ENCODE measurements at places on chromosomes 12 and 14.

DNA sequence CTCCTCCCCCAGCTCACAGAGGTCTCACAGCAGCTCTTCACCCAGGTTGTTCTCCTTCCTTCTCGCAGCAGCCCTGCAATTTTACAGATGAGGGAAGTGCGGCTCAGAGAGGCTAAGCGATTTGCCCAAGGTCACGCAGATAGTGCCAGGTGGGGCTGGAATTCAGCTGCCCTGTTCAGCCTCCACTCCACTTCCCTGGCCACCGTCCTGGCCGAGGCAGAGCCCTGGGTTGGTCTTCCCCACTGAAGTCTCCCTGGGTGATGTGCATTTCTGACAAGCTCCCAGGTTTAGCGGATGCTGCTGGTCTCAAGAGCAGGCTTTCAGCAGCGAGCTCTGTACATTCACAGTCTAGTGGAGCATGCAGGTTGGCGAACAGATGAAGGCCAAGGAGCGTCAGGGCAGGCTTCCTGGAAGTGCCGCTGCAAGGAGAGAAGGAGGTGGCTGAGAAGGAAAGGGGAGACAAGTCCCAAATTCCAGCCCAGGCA lies 28.9 kb upstream of the EML1 start:
- no peak for DNase-seq

GRCh38 chr14:27067961-27068360 lies 470.1 kb upstream of the NOVA1 start:
- no peak for DNase-seq

- no peak for DNase-seq
Measured at GRCh38 chr14:23119363-23120327, 590 bp upstream of the CEBPE start.

- peak; percentile 26 for DNase-seq
Measured at GRCh38 chr14:99774556-99775307, 18.5 kb upstream of the EML1 start.

- no peak for DNase-seq
Measured at GRCh38 chr12:13584541-13584940, 388.0 kb downstream of the EMP1 start.

DNA sequence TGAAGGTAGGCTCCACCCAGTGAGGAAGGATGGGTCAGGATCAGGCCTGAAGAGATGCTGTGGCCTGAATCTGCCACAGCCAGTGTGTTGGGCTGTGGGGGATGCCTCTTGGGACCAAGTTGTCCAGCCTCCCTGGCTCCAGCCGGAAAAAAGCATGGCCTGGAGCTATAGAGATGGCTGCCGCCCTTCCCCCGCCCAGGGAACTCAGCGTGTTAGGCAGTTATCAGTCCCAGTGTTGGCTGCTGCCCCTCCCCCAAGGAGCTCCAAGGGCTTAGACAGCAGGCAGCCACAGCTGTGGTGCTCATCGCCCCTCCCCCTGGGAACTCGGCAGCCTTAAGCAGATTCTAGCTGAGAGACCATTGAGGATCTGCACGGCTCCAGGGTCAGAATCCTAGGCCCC lies 158.0 kb downstream of the CAPZA3 start:
- DNase-seq: no peak
